ENCODE measurements at places on chromosomes 11 and 22.

- DNase-seq = no peak
Measured at GRCh38 chr11:73152086-73152853, 10.2 kb upstream of the FCHSD2 start.

DNA sequence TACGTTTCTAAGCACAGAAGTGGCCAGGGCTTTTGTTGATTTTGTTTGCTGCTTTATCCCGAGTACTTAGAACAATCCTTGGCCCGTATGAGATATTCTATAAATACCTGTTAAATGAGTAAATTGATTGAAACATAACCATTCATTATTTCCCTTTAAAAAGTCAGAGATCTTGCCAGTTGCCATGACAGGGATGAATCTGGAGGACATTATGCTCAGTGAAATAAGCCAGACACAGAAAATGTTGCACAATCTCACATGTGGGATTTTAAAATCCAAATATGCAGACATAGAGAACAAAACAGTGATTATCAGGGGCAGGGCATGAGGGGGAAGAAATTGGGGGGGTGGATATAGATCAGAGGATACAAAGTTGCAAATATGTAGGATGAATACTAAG lies 1240.1 kb downstream of the LRRC4C start:
- no peak for DNase-seq

- peak; percentile 56 for DNase-seq
Measured at GRCh38 chr22:35154937-35155387, 89.0 kb downstream of the ISX start.

DNA sequence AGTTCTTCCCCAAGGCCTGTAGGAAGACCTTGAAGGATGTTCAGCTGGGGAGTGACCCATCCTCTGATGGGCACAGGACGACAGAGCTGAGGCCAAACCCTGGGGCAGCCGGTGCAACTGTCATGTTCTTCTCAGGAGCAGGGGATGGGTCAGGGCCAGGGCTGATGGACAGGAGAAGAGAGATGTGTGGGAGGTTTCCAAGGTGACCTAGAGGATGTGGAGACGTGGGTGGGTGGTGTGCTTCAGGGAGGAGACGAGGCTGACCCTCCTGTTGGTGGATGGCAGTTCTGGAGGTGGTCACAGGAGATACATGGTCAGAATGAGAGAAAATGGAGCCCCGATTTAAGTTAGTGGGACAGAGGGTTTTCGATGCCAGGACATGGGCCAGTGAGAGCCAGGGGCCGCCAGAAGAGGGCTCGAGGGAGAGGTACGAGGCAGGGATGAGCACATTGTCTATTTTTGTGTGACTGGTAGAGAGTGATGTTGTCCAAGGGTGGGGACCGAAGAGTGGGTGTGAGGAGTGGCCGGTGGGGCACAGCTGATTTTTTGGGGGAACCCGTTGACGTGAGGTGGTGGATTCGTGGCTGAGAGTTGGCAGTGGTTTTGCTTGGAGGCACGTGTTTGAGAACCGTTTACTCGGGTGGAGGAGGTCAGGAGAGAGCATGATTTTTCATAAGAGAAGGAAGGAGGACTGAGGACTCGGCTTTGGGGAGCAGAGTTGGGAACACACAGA lies 14.6 kb downstream of the TBC1D22A start:
- no peak for DNase-seq

DNA sequence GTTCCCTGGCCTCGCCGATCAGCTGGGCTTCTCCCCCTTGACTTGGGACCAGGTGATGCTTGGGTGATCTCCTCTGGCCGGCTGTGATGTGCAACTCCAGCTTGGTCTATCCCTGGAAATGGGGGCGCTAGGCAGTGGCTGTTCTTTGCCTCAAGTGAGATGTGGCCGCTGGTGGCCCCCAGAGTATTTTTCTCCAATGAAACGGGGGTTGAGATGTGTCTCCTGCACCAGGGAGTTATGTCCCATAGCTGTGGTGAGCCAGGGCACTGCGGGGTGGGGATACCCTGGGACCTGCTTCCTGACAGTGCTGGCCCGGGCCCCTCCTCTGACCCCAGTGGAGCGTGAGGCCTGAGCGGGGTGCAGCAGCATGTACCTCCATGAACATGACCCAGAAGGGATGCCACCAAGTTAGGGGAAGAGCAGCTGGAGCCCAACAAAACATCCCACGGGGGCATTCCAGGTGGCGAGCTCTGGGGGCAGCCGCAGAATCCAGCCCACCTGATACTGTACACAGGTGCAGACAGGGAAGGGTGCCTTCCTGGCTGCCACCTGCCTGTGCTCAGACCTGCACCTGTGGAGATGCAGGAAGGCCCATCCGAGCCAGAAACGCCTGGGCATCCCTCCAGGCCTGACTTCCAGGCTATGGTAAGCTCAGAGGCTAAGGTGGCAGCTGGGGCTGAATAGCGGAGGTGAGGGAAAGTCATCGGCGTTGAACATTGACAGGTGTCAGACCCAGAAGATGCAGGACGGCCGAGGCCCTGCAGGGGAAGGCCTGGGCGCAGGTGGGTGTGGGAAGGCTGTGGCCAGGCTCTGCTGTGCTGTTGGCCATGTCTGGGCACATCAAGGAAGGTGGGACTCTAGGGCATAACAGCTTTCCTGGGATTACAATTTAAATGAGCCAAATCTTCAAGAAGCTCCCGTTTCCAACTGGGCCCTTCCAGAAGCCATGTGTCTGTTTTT lies 97.3 kb downstream of the CTTN start:
- no peak for DNase-seq

GRCh38 chr11:82864268-82864667 lies 36.0 kb downstream of the PRCP start:
- DNase-seq = peak; percentile 63

DNA sequence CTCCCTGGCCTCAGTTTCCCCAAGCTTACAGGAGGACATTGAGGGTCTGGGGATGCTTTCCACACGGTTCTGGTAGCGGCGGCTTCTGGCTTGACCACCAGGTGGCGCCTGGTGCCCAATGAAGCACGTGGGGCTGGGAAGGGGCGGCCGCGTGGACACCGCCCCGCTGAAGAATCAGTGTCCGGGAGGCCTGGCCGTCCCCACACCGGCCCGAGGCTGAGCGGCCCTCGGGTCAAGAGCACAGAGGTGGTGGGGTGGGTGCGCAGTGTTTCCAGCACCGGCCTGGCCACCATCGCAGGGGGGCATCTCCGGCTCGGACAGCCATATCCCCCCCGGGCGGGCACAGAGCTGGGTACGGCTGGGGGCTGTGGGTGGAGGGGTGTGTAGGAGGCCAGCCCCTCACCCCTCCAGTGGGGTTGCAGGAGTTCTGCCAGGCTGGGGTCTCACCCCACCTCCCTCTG lies 27.8 kb upstream of the PPARA start:
- DNase-seq = peak; percentile 56

DNA sequence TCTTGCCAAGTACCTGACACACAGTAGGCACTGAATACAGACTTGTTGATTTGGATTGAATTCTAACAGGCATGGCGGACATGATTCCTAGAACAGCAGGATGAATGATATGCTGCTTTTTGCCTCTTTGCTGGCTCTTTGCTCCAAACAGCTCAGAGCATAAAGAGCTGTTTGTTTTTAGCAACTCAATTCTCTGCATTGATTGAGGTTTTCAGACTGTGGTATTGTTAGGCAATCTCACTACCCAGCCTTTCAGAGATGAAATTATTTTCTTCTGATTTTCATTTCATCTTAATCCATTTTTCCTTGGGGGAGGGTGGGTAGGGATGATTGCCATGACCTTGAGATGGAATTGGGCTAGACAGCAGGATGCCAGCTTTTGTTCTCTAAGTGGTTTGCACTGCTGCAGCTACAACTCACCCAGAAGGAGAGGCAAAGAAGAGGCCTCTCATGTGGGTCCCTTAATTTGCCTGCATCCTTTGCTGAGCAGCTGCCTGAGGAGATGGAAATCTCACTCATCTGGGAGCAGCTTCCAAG lies 20.5 kb downstream of the COA4 start:
- no peak for DNase-seq

DNA sequence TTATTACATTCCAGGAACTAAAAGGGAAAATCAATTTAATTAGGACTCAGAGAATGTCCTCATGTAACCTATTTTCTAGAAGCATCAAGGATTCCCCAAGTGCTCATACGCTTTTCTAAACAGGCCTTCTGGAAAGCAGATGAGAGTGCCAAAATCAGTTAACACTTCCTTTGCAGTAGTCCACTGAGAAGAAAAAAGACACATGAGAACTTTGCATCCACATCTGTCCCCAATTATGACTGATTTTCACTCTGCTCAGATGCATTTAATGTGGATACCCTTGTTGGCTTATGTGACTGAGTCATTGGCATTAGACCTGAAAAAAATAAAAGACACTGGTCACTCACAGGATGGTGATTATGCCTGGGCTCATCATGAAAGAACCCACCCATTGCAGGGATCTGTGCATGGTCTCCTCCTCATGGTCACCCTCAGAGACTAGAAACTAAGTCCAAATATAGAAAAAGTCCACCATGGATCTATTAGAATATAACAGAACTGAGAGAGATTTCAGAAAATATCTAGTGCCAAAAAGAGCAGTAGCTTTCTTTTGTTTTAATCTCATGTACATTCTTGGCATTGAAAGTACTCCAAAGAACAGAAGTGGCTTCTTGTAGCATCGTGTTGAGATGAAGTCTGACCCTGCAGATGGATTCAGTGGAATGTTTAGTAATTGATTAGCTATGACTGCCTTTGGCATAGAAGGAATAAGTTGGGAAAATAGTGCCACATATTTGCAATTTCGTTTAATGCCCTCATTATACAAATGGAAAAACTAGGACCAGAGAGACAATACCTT lies 48.8 kb upstream of the FIBIN start:
- DNase-seq = no peak

DNA sequence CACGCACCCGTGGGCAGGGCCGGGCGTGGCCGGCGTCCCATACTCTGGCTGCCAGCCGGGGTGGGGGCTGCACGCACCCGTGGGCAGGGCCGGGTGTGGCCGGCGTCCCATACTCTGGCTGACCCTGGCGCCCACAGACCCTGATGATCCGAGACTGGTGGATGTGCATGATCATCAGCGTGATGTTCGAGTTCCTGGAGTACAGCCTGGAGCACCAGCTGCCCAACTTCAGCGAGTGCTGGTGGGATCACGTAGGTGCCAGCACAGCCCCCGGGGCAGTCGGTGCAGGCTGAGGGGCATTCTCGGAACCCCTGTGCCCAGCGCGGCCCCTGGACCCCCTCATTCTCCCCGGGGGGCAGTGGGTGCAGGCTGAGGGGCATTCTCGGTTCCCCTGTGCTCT lies 19.0 kb downstream of the RNH1 start:
- no peak for DNase-seq

- DNase-seq = no peak
Measured at GRCh38 chr22:41982865-41983264, 13.6 kb downstream of the SEPTIN3 start.

GRCh38 chr22:40036591-40037225 lies 42.0 kb downstream of the FAM83F start:
- DNase-seq = peak; percentile 58

Data from M059J (cell line).